ENCODE measurements at places on chromosomes 4 and X. TPM values are rescaled to one million over a fixed set of nuclear protein-coding genes. Genes with fewer than 3 reads are reported as not detected.
A peak's percentile ranks its signal among the peaks of the same experiment; 100 is the strongest.

DNA sequence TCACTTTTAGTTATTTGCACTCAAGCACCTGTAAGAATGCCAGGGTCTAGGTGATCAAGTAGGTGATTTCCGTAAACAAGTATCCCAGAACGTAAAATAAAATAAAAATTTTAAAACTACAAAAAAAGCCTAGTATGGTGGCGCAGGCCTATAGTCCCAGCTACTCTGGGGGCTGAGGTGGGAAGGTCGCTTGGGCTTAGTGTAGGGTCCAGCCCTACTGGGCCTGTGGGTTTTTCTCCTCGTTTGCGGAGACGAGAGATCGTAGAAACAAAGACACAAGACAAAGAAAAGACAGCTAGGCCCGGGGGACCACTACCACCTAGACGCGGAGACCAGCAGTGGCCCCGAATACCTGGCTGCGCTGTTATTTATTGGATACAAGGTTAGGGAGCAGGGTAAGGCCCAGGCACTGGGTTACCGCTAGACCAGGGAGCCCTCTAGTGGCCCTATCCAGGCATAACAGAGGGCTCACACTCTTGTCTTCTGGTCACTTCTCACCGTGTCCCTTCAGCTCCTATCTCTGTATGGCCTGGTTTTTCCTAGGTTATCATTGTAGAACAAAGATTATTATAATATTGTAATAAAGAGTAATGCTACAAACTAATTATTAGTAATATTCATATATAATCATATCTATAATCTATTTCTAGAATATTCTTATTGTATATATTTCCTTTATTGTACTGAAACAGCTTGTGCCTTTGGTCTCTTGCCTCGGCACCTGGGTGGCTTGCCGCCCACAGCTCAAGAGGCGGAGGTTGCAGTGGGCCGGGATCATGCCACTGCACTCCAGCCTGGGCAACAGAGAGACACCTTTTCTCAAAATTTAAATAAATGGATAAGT is 38.4 kb downstream of the SAGE1 start:
- peak; percentile 11 for DNase-seq

GRCh38 chr4:36414248-36414647 is 132.8 kb downstream of the DTHD1 start:
- peak; percentile 15 for DNase-seq

Gene F8
- total RNA-seq, result 18.4 TPM

Gene HTN1
- not detected for total RNA-seq

GRCh38 chr4:135705343-135705742 is 1503.8 kb upstream of the PABPC4L start:
- no peak for DNase-seq

- DNase-seq, result peak; percentile 71
Observed at GRCh38 chr4:165684177-165684805, 188.7 kb upstream of the TLL1 start.

Gene SERTM2
- total RNA-seq, result not detected

Gene PPP3CA
- 40.6 TPM for total RNA-seq

GRCh38 chr4:98452091-98452490 is 190.9 kb downstream of the RAP1GDS1 start:
- no peak for DNase-seq

DNA sequence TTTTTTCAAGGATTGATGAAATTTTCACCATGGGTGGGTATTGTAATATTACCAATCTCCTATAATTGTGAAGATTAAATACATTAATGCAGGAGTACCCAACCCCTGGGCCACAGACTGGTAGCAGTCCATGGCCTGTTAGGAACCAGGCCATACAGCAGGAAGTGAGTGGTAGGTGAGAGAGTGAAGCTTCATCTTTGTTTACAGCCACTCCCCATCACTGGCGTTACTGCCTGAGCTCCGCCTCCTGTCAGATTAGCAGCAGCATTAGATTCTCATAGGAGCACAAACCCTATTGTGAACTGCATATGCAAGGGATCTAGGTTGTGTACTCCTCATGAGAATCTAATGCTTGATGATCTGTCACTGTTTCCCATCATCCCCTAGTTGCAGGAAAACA is 15.1 kb downstream of the RAPGEF2 start:
- no peak for DNase-seq

GRCh38 chrX:154013614-154014360 is 5.9 kb downstream of the IRAK1 start:
- DNase-seq, result peak; percentile 40

DNA sequence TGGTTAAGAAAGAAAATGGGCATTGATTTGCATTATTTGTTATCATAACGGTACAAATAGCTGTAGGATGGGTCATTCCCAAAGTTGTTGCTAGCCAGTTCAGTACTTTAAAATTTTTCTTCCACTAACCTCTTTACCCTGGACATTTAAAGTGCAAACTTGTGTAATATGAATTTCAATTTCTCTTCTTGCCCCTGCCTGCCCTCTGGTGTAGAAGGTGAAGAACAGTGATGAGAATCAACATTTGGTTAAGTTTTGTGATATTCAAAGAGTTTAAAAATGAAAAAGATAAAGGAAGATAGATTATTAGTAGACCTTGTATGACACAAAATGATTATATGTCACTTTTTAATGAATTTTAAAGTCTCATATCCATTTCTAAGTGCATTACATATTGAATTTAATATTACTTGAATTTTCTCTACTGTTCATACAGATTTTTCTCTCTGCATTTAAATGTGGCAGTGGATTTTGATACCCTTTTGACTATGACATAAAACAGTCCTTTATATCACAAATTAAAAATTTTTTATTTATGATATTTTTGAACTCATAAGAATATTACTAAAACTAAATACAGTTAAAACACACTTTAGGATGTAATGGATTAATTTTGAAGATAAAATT is 337.7 kb downstream of the BMPR1B start:
- peak; percentile 18 for DNase-seq

GRCh38 chr4:111115881-111116280 is 493.0 kb upstream of the PITX2 start:
- no peak for DNase-seq

GRCh38 chr4:100248476-100248875 is 58.2 kb upstream of the DDIT4L start:
- no peak for DNase-seq

GRCh38 chr4:7381890-7382633 is 52.7 kb downstream of the PSAPL1 start:
- DNase-seq, result no peak

- DNase-seq, result no peak
Observed at GRCh38 chr4:185369731-185370130, 26.0 kb downstream of the LRP2BP start.

Gene CSAG3
- total RNA-seq, result not detected

DNA sequence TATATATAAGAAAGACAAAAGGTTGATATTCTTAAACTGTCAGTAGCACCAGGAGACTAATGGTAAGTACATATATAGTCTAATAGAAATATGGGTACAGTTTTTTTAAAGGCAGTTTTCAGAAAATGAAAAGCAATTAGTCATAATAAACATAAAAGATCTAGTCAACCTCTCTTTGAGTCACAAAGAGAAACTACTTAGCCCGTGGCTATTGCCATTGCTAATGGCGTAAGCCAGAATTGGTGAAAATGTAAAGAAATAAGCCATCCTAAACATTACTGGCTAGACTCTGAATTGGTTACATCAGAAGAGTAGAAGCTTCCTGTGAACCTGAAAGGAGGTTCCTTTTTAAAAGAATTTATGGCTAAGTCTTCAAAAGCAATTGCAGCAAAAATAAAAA is 668.7 kb upstream of the CPEB2 start:
- DNase-seq, result no peak

DNA sequence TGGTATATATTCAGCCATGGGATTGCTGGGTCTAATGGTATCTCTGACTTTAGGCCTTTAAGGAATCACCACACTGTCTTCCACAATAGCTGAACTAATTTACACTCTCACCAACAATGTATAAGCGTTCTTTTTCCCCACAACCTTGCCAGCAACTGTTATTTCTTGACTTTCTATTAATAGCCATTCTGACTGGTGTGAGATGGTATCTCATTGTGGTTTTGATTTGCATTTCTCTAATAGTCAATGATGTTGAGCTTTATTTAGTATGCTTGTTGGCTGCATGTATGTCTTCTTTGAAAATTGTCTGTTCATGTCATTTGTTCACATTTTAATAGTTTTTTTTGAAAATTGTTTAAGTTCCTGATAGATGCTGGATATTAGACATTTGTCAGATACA is 235.2 kb downstream of the HEPH start:
- DNase-seq, result no peak

- DNase-seq, result no peak
Observed at GRCh38 chr4:176044589-176044951, 21.1 kb upstream of the WDR17 start.

Gene SRPX2
- 0.22 TPM for total RNA-seq

DNA sequence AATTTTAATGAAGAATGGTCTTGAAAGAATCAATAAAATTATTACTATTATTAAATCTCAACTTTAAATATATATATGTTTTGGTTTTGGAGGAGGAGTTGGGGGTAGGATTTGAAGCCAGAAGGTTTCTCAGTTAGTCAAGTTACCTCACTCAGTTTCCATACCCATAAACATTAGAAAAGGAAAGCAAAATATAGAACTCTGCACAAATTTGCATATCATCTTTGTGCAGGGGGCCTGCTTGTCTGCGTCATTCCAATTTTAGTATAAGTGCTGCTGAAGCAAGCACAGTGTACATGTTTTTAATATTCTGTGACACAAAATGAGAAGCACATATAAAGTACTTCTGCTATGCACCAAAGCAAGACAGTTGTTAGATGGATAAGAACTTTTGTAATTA is 47.5 kb upstream of the SCRG1 start:
- DNase-seq, result no peak

Gene HTT-AS
- total RNA-seq, result not detected

DNA sequence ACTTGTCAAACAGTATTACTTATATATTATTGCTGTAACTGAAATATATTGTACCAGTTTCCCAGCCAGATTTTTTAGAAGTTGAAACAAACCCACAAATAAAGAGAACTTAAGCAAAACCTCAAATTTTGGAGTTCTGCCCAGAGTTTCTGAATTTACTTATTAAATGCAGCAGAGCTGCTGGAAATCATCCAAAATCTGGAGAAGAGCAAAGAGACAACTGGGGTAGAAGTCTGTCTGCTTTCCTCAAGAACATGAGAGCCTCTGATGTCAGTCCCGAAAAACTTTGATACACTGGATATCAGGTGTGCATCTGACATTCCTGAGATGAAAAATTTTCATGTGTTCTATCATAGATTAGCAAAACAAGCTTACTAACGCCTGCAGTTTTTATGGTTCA is 325.9 kb downstream of the NR3C2 start:
- DNase-seq, result no peak

Gene CD99L2
- total RNA-seq, result 99.7 TPM

Gene MAGEB5
- not detected for total RNA-seq

DNA sequence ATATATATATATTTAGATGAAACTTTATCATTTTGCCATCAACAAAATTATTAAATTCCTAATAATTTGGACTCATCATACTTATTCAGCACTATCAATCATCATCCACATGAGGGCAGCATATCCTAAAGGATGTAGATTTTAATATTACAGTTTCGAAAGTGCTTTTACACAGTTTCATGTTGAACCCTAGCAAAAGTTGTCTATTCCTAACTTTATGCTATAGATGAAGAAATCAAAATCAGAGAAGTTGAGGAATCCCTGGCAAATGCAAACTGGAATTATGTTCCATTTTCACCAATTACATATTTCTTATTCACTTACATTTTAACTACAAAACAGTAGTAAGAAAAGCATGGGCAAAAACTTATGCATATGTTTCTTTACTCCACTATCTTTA is 36.6 kb upstream of the UGT2A1 start:
- DNase-seq, result peak; percentile 10

- no peak for DNase-seq
Observed at GRCh38 chrX:47169726-47170515, 23.7 kb upstream of the UBA1 start.

- peak; percentile 47 for DNase-seq
Observed at GRCh38 chr4:188822698-188823097, 683.5 kb downstream of the TRIML1 start.

- DNase-seq, result peak; percentile 98
Observed at GRCh38 chr4:156999175-156999517, 27.5 kb upstream of the PDGFC start.

DNA sequence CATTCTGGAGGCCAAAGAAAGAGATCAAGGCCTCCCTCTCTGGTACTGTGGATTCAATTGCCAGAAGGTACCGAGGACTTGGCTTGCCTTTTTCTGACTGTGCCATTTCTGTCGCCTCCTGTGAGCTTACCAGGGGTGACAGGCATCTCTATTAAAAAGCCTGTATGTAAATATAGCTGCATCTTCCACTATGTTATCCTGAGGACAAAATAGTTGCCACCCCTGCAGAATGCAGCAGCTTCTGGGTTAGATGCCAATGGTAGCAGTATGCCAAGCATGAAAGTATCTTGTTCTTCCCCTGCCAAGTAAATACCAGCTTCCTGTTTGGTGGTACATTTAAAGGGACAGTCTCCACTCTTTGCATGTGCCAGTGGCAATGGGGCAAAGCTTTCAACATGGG is 10.7 kb downstream of the TRPC5OS start:
- DNase-seq, result no peak

Gene TACC3
- 39.6 TPM for total RNA-seq

DNA sequence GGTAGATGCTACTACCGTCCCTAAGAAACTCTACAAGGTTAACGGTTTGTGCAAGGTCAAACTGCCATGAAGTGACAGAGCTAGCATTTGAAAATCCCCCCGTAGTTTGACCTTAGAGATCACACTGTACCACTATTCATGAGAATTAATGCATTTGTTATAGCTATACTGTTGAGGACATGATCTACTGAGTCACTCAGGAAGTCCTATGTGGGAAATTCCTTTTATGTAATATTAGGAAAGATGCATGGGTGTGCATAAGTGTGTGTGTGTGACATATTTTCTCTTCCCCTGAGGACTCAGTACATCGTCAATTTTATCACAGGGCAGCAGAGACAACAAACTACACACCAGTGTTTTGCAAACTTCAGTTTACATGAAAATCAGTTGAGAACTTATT is 141.1 kb downstream of the FBXW7 start:
- no peak for DNase-seq

GRCh38 chrX:110042496-110042895 is 39.6 kb downstream of the TMEM164 start:
- no peak for DNase-seq

Measured in A172 (cell line).